Activated naive CD8-positive, alpha-beta T cell treated with anti-CD3 and anti-CD28 coated beads, Interleukin-2, amount 10 ng/mL, durations not matched to agents 7 days and 5 days (primary cell): ENCODE measurements at places on chromosomes 13 and 19.

- DNase-seq, result no peak
Observed at GRCh38 chr13:99310382-99311031, 3.3 kb upstream of the GPR183 start.

DNA sequence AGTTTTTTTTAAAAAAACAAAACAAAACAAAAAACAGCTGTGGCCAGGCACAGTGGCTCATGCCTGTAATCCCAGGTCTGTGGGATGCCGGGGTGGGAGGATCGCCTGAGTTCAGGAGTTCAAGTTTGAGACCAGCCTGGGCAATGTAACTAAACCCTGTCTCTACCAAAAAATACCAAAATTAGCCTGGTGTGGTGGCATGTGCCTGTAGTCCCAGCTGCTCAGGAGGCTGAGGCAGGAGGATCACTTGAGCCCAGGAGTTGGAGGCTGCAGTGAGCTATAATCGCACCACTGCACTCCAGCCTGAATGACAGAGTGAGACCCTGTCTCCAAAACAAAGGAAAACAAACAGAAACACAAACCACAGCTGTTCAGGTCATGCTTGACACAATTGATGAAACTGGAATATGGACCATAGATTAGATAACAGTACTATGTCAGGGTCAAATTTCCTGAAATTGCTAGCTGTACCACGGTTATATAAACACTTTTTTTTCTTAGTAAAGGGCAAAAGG is 6.9 kb upstream of the ANGPTL4 start:
- DNase-seq, result no peak

DNA sequence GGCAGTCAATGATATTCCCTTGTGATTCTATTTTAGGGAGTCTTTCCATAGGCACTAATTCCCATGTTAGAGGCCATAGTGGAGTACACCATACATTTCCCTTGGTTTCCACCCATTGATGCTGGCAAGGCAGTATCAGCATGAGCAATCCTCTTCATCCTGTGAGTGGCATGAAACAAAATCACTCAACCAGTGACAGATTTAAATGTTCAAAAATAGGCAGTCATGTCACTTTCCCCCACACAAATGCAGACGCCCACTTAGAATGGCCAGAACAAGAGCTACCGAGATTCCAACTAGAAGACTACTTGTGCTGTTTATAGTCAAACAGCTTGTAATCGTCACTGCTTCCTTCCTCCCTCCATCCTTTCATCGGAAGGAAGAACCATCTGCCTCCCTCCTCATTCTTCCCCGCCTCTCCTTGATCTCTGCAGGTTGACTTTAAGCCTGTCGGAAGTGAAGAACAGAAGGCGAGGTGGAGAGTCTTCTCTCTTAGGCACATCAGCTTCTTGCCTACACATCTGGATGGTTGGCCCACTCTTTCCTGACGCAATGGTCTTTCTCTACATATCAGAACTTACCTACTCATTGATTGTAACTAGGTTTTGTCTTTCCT is 22.6 kb downstream of the RASL11A start:
- DNase-seq, result no peak

DNA sequence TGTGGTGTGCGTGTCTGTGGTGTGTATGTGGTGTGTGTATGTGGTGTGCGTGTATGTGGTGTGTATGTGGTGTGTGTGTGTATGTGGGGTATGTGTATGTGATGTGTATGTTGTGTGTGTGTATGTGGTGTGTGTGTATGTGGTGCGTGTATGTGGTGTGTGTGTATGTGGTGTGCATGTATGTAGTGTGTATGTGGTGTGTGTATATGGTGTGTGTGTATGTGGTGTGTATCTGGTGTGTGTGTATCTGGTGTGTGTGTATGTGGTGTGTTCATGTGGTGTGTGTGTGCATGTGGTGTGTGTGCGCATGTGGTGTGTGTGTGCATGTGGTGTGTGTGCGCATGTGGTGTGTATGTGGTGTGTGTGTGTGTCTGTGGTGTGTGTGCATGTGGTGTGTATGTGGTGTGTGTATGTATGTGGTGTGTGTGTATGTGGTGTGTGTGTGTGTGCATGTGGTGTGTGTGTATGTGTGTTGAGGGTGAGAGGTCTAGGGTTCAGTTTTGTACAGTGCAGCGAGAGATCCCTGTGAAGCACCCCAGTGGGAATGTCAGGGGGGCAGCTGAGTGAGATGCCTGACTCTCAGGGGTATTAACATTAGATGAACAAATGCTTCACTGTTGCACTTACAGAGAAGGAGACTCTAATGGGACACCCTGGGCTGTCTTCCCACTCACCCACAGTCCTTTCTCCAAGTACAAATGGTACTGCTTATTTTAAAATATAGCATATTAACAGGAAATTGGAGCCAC is 61.3 kb upstream of the MEDAG start:
- DNase-seq, result no peak

DNA sequence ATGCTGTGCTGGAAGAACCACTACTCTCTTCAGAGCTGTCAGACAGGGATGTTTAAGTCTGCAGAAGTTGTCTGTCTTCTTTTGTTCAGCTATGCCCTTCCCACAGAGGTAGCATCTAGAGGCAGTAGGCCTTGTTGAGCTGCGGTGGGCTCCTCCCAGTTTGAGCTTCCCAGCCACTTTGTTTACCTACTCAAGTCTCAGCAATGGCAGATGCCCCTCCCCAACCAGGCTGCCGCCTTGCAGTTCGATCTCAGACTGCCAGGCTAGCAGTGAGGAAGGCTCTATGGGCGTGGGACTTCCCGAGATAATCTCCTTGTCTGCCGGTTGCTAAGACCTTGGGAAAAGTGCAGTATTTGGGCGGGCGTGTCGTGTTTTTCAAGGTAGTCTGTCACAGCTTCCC is 42.1 kb upstream of the UQCRFS1 start:
- DNase-seq, result no peak

- DNase-seq, result no peak
Observed at GRCh38 chr19:19068659-19069654, 5.2 kb downstream of the SLC25A42 start.

DNA sequence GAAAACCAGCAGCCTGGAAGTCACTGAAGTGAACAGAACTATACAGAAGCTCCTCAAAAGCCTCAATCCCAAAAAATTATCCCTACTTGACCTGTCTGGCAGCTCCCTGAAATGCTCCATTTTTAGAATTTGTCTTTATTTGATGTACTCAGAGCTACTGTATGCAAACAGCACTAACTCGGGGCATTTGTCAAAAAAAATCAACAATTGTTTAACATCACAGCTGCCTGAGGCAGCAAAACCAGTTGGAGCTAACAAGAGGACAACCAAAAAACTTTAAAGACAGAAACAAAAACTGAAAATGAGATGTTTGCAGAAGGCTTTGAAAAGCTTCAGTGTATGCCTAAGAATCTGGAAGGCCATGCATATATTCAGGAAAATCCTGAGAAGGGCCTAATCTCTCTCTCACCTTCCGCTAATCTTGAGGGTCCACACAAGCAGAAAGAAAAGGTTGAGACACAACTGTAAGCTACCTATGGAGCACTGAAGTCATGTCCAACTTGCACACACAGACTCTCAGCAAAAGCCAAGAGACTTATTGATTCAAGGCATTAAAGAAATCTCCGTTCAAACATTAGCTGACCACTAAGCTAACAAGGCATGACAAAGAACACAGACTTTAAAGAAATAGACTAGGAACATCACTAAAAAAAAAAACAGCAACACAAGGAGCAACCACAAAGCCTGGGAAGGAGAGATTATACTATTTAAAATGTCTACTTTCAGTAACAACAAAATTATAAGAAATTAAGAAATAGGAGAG is 16.1 kb downstream of the VWA8 start:
- DNase-seq, result no peak

DNA sequence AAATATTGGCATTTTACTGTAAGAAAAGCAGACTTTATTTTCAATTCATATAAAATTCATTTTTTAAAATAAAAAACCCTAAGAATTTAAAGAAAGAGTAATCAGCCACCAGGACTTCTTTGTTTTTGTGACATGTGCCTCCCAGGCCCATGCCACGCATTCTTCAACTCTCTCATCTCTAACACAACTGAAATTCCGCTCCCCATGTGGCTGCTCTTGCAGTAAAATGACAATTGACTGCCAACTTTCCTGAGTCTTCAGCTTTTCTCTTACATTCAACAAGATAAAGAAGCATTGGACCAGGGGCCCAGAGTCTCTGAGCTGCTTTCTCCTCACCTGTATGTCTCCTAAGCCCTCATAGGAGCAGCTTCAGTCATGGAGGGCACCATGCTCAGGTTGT is 372.1 kb downstream of the UQCRFS1 start:
- DNase-seq, result no peak

- DNase-seq, result no peak
Observed at GRCh38 chr13:76854894-76855293, 31.3 kb downstream of the KCTD12 start.

- DNase-seq, result peak; percentile 89
Observed at GRCh38 chr19:58581227-58582141, 8.3 kb upstream of the MZF1 start.

- no peak for DNase-seq
Observed at GRCh38 chr19:7911508-7912143, 3.0 kb upstream of the TGFBR3L start.

DNA sequence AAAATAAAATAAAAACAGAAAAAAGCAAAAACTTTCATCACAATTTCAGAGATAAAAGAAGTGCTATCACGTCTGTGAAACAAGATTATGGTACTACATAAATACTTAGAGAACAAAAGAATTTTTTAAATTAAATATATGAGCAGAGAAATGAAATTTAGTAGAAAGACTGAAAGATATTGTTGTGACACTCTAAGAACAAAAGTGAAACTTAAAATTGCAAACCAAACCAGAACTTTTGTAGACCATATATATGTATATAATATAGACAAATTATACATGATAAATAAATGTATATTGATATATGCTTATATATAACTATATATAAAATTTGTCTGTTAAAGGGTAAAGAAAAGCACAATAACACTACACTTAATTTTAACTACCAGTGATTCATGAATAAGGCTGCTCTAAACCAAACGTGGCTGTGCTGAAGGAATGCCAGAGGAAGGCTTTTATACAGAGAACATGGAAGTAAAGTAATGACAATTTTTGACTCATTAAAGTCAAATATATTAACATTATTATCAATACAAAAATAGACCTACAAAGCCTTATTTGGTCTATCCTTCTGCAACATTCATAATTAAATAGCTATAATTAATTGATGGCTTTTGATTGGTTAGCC is 1516.7 kb upstream of the PCDH20 start:
- DNase-seq, result no peak

DNA sequence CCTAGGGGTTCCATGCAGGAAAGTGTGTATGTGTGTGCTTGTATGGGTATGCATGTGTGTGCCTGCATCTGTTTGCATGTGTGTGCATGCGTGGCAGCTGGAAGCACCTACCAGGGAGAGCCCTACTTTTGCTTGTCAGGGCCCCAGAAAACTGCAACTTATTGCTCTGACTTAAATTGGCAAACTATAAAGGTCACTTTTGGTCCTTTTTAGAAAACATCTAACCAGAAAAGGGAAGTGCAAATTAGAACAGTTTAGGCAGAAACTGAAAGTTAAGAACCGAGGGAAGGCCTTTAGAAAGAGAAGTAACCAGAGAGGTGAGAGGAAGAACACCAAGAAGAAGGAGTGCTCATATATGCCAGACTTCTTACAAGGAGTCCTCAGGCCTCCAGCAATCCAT is 32.5 kb downstream of the DLEU7 start:
- DNase-seq, result no peak

DNA sequence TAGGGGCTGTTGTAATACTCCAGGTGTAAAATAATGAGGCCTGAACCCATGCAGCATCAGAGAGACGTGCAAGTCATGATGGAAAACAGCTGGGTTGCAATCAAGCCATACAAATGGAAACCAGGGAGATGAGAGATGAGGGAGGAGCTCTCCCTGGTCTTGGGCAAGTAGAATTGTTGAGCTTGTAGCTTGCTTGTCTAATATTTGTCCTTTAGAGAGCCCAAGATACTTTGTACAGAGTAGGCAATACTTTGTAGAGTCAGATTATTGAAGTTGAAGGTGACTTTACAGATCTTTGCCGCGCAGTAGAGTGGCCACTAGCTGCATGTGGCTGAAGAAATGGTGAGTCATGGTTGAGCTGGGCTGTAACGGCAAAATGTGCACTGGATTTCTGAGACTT is 8.3 kb downstream of the ATP8A2 start:
- DNase-seq, result no peak

GRCh38 chr19:1942934-1943555 is 2.1 kb downstream of the CSNK1G2 start:
- DNase-seq, result no peak

DNA sequence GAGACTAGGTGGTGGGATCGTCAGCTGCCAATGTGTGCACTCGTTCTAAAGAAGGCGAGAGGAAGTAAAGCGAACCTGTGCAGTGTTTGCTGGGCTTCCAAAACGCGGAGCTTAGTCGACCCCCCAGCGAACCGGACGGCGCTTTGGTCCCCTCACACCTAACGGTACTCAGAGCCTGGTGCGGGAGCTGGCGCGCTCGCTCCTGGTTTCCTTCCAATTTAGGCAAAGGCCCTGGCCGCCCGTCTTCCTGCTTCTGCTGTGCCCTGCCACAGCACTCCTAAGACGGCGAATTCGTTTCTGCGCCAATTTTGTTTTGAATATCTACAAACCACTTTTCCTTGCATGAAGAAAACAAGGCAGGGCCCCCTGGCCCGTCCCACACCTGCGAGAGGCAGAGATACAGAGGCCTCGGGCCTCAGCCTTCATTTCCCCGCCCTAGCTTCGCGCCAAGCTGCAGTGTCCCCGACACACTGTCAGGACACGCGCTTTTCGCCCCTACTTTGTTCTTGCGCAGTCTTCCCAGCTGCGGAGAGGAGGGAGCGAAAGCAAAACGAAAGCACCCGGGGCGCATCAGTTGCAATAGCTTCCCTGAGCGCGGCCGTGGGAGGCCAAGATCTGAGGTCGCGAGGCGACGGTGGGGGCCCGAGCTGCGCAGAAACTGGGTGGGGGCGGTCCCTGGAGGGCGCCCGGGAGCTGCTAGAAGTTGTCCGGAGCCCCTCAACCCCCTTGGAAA is 111.9 kb downstream of the KCNRG start:
- peak; percentile 58 for DNase-seq

DNA sequence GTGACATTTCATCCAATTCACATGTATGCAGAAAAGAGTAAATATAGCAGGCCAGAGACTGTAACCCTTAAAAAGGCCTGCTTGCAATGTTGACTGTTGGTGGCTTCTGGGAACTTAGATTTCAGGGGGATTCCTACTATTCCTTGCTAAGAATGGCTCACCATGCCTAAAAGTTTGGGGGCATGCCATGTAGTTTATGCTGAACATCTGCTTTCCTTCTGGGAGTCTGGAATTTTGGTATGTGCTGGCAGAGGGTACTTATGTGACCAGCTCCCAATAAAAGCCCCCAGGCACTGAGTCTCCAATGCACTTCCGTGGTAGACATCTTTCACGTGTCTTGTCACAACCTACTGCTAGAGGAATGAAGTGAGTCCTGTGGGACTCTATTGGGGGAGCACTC is 88.4 kb upstream of the PCDH8 start:
- DNase-seq, result no peak

- DNase-seq, result no peak
Observed at GRCh38 chr13:102587916-102588315, 8.9 kb upstream of the TPP2 start.

- DNase-seq, result no peak
Observed at GRCh38 chr13:35927567-35928021, 203.6 kb downstream of the DCLK1 start.

GRCh38 chr19:12806242-12807081 is at the start of gene RNASEH2A:
Gene RNASEH2A, plus strand, starts transcription at chr19:12806584. Its CDS starts 90 bp downstream, at chr19:12806674.
- peak; percentile 91 for DNase-seq
